ENCODE measurements at places on chromosomes 3 and 15.

DNA sequence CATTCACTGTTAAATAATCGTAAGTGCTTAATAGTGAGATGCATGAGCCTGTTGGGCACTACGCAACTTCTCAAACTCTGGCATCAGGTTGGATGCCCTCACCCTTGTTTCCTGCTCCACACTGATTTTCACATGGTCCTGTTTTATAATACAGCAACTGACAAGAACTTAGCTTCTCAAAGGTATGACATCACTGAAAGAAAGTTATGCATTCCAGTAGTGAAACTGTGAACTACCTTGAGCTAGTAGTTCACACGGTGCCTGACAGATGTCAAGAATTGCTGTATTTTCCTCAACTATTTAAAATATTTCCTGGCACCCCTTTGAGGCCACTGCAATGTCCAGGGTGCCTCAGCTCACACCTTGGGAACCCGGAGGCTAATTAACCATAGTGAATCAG lies 327.5 kb downstream of the RORA start:
- no peak for DNase-seq

GRCh38 chr3:89504432-89504831 lies 397.0 kb downstream of the EPHA3 start:
- no peak for DNase-seq

GRCh38 chr3:187677604-187678003 lies 7.4 kb upstream of the SST start:
- no peak for DNase-seq

GRCh38 chr3:117892431-117892841 lies 1142.2 kb downstream of the IGSF11 start:
- no peak for DNase-seq

DNA sequence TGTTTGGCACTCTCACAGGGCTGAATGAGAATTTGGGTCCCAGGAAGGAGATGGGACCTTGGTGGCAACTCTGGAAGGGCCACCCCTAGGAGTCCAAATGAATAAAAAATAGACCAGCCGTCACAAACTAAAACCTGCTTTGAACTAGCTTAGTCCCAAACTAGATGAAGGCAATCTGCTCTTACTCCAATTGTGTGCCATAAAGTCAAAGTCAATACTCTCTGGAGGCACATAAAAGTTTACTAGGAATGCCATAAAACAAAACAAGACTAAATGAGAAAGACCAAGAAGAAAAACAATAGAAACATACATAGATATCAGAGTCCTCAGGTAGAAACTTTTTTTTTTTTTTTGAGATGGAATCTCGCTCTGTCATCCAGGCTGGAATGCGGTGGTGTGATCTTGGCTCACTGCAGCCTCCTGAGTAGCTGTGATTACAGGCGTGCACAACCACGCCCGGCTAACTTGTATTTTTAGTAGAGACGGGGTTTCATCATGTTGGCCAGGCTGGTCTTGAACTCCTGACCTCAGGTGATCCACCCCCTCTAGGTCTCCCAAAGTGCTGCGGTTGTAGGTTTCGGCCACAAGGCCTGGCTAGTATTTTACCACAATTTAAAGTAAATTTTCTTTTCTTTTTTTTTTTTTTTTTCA lies 8.1 kb downstream of the GOLGA6L2 start:
- DNase-seq: no peak

- no peak for DNase-seq
These were observed 881.7 kb downstream of the MCTP2 start for GRCh38 chr15:95113041-95113440.

GRCh38 chr15:25797035-25797434 lies 66.1 kb downstream of the ATP10A start:
- no peak for DNase-seq

DNA sequence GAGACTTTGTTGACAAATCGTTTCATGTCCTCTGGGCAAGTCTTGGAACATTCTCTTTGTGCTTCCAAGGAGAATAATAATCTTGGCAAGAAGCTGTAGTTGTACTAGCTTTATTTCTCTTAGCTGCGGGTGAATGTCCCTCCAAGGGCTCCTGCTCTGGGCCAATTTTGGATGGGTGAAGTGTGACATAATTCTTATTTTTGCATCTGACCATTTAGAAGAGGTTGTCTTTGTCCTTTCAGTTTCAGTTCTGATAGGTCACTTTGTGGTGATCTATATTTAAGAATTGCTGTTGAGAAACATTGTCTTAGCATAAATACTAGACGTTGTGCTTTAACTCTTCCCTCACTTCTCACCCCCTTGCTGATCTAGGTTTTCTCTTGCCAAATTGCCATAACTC lies 164.8 kb upstream of the RORA start:
- no peak for DNase-seq

GRCh38 chr15:40289140-40289775 lies 6.4 kb upstream of the ANKRD63 start:
- DNase-seq: no peak

DNA sequence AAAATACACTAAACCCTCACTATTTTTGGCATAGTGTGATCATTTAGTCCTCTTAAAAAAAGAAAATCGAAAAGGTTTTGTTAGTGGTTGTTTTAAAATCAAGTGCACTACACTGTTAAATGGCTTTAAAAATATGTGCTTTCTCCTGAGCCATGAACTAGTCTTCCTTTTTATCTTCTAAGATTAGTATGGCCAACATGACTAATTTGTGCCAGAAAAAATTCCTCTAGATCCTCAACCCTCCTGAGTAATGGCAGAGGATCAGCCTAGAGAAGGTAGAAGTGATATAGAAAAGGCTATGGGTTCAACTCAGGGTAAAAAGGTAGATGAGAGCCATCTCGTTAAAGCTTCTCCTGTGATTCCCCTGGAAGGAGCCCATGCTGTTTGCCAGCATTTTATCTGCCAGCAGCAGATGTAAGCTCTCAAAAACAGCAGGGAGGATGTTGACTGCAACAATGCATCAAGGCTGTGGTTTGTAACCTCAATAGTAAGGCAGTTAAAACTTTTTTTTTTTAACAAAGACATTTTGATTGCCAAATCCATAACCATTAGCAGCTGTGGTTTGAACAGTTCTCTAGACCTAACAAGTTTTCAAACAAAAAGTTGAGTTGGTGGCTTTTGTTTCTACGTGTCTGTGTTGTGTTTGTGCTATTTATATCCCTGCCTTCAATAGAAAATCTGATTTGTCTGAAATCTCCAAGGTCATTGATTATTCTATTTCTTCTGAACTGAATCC lies 30.2 kb upstream of the ZNF609 start:
- peak; percentile 34 for DNase-seq

- no peak for DNase-seq
These were observed 169.1 kb upstream of the CCDC54 start for GRCh38 chr3:107208100-107208499.

- DNase-seq: no peak
These were observed 6.6 kb downstream of the CBLB start for GRCh38 chr3:105862217-105862616.

DNA sequence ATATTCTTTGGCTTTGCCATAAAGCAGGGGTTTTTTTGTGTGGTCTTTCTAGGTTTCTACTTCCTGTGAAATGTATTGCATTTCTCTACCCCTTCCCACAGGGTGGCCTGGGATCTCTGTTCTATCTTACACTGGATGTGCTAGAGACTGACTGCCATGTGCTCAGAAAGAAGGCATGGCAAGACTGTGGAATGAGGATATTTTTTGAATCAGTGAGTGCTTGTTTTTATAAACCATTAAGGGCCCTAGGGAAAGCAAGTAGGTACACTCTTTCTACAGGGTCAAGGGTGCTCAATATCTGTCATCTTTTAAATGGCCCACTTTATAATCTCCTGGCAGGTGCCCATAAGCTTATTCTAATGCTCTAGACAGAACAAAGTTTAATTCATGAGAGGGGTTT lies 730 bp downstream of the FETUB start:
- DNase-seq: no peak

DNA sequence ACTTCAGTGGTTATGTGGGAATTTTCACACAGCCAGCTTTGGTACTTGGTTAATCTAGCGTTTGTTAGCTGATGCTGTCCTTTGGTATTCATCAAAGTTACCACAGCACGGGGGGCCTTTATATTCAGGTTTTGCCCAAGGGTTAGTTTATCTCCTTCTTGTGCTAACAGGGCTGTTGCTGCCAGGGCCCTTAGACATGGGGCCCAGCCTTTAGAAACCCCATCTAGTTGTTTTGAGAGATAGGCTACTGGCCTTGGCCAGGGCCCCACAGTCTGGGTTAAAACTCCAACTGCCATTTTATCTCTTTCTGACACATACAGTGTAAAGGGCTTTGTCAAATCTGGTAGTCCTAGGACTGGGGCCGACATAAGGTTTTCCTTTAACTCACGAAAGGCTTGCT lies 7.5 kb upstream of the DNAAF4 start:
- no peak for DNase-seq

DNA sequence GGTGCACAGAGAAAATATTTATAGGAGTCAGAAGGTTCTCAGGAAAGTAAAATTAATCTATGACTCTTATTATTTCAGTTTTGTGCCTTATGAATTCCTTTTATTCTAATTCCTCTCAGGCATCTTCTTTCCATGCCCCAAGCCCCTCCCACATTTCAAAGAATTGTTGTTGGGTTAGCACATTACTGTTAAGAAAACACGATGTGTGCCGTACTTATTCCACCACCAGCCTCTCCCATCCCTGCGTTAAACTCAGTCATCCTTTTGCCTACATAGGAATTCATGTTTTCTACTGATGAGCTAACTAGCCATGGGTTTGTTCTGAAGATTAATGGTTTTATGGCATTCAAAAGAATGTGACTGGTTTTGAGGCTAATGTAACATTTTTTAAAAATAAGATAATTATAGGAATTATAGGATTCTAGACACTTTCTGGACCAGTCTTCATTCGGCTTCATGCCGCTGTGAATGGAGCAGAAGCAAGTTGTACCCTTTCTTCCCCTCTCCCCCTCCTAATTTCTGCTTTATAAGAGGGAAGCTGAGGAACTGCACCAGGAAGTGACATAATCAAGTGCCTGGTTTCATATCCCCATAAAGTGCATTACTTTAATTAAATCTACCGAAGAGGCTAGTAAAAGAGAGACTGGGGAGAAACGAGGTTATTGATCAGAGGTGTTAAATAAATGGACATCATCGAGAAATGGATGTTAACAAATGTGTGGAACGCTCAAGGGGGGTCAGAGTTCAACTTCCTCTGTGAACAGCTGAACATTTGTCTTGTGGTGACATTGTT lies 12.3 kb upstream of the MB21D2 start:
- no peak for DNase-seq

DNA sequence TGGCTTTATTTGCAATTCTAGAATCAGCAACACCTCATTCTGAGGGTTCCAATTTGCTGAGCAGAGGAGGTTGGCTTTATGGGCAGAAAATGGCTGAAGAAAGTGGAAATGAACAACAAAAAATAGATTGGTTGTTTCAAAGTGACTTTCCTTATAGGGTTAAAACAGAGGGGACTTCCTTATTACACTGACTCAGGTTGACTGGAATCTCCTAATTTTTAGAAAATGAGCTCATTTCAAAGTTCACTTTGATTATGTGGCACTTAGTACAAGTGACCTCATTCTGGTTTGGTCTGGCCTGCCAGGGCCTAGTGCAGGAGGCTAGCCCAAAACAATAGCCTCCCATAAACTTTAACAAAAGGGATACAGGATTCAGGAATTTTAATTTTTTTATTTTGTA lies 41.4 kb downstream of the NFKBIZ start:
- no peak for DNase-seq

DNA sequence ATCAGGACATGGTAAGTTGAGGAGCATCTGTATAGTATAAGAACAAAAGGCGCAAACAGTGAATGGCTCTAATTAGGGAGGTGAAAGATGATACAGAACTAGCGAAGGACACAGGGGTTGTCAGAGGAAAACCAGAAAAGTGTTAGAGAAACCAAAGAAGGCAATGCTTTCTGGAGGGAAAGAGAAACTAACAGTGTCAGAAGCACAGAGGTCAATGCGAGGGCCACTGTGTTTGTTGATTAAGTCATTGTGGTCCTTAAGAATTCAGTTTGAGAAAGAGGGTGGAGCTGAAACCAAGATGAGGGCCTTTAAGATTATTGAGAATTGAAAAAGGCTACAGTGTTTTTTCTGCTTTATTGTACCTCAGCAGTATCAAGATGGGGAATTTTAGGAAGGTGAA lies 28.8 kb downstream of the ATG7 start:
- no peak for DNase-seq

DNA sequence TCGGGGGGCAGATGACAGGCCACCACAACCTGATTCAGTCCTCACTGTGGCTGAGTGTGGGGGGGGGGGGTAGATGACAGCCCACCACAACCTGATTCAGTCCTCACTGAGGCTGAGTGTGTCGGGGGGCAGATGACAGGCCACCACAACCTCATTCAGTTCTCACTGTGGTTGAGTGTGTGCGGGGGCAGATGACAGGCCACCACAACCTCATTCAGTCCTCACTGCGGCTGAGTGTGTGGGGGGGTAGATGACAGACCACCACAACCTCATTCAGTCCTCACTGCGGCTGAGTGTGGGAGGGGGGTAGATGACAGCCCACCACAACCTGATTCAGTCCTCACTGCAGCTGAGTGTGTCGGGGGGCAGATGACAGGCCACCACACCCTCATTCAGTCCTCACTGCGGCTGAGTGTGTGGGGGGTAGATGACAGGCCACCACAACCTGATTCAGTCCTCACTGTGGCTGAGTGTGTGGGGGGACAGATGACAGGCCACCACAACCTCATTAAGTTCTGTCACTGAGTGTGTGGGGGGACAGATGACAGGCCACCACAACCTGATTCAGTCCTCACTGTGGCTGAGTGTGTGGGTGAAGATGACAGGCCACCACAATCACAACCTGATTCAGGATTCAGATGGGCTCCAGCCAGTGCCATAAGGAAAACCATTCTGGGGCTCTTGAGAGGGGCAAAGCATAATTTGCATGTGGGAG lies 16.9 kb downstream of the ZNF717 start:
- no peak for DNase-seq

GRCh38 chr15:82122746-82123400 lies 77.1 kb upstream of the MEX3B start:
- DNase-seq: no peak

Data from stimulated activated CD8-positive, alpha-beta memory T cell treated with anti-CD3 and anti-CD28 coated beads, Interleukin-7, amount 100 ng/mL, for 4 hours (primary cell).